ENCODE measurements at places on chromosomes 1 and 21. TPM values are rescaled to one million over a fixed set of nuclear protein-coding genes. Genes with fewer than 3 reads are reported as not detected.

- peak; percentile 65 for DNase-seq
These were observed 25.6 kb downstream of the MIS18A start for GRCh38 chr21:32253215-32253641.

GRCh38 chr1:231694075-231694431, 67.5 kb downstream of the DISC1 start:
- peak; percentile 75 for DNase-seq

GRCh38 chr1:10687782-10688408, 108.6 kb downstream of the CASZ1 start:
- DNase-seq = no peak

- no peak for DNase-seq
These were observed 123.9 kb upstream of the KRTAP19-8 start for GRCh38 chr21:31162079-31162699.

GRCh38 chr1:207820568-207821463, 69.0 kb downstream of the CD46 start:
- no peak for DNase-seq

GRCh38 chr1:9421533-9421873, 117.8 kb upstream of the SLC25A33 start:
- DNase-seq = no peak

DNA sequence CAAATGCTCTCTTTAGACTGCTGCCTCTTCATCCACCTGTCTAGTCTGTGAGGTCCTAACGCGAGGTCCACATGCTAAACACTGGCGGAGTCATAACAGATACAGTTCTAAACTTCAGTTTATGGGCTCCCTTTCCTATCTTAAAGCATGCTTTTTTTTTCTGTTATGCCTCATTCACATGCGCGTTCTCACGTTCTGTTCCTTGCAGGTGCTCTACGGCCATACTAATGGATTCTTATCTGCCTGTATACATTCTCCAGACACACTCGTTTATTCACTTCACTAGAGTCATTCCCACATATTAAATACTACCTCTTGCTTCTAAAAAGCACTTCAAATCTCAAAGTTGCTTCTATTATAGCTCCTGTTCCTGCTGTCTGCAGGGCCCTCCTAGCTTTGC, 38.7 kb downstream of the PHC2 start:
- no peak for DNase-seq

DNA sequence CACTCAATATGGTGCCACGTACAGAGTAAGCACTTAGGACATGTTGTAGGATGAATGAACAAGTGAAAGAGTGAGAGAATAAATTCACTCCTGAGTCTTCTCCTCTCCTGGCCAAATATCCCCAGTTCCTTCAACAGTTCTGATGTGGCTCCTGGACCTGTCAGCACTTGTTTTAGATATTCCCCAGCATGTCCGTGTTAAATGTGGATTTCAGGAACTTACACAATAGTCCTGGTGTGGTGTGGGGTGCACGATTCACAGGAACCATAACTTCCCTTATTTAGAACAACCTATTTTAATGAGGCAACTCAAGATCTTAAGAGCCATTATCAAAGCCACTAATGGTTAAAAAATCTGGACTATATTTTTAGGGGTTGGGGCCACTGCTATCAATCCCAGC, 39.0 kb upstream of the MYSM1 start:
- DNase-seq = no peak

GRCh38 chr1:207034208-207034607, 1.7 kb upstream of the C1orf116 start:
- DNase-seq = no peak

DNA sequence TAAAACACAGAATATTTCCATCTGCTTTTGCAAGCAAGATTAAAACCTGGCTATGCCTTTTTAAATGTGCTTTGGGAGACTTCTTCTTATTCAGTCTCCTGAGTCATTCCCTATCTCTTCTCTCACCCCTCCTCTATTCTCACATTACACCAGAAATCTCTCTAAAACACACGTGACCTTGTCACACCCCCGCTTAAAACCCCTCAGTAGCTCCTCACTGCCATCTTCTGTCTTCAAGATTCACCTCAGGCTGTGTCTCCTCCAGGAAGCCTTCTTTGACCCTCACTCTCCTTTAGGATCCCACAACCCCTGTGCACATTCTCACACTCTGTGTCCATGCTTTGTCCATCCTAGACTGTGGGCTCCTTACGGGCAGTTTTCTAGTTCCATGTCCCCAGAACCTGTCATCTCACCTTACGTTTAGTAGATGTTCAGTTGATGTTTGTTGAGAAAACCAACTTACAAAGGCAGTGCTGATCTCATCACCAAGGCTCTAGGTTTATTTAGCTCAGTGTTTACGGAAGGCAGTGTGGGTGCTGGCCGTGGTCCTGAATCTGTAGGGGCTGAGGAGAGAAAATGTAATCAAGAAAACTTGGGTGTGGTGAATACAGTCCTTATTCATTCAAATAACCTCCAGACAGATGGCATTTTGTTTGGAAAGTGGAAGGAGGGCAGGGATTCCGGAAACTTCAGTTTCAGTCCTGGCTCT, 143.5 kb downstream of the DMRTA2 start:
- DNase-seq = no peak

KIF14 gene
- 0.19 TPM for total RNA-seq

FLG2 gene
- total RNA-seq = not detected

SPEN gene
- total RNA-seq = 20.3 TPM

TINAGL1 gene
- total RNA-seq = 268 TPM
